NCI-H1417 (cell line): ENCODE measurements at places on chromosomes 3 and 15.
A peak's percentile ranks its signal among the peaks of the same experiment; 100 is the strongest.

DNA sequence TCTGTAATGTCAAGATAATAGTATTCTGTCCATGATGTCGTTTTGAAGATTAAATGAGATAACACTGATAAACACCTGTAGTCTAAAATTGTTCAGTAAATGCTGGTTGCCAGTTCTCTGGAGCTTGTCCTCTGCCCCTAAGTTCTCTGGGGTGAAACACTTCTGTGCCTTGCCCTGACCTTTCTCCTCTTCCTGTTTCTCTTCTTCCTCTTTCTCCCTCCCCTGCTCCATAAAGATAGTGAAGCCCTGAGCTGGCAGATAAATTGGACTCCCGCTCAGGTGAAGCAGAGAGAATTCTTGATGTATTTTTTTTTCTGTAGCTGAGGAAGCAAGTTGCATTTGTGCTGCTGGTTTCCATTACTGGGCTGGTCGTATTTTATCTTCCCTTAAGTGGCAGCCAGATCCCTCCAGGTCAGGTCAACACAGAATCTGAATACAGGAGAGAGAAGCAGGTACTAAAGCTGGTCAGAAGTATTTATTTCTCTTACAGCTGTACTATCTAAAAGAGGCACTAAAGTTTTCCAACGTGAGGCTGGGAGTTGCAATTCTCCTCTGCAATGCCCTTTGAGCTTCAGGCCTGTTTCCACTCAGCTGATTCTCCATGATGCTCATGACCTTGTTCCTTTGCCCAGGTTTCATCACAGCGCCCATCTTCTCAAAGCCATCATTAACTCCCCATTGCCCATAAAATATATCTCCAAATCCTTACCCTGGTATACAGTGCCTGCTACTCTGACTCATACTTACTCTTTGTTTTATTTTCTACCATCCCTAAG is 319.3 kb upstream of the CFAP20DC start:
- DNase-seq, result no peak

DNA sequence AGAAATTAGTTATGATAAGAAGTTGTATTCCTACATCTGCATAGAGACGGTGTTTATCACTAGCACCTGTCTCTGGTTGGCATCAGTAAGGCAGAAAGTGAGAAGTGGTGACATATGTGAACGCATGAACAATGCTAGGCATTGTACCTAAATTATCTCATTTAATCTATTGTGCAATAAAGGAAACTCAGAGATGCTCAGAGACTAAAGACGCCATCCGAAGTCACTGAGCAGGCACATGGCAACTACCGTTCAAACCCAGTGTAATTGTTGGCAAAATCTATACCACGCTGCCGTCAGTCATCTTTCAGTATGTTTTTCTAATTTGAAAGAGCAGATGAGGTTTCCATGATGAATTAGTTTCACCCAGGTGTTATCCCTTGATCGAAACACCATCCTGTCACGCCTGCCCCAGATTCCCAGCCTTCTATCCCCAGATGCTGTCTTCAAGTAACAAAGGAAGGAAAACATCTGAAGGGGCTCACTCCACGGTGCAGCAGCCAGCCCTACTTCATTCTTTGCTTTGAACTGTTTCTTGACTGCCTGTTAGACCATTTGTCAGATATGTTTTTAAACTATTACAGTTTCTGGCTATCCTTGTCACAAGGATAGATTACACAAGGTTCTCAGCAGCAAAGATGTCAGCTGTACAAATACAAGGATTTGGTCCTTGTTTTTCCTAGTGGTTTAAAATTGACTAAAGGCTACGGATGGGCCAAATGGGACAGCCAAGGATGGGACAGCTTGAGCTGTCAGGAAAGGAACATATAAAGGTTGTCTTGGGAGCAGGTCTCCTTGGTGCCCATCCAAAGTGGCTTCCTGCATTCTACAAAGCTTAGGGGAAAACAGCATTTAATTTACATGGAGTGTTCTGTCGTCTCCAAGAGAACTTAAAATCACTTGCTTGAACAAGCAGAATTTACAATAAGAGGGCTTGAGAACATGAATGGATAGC is 99.1 kb downstream of the TMEM108 start:
- DNase-seq, result no peak

DNA sequence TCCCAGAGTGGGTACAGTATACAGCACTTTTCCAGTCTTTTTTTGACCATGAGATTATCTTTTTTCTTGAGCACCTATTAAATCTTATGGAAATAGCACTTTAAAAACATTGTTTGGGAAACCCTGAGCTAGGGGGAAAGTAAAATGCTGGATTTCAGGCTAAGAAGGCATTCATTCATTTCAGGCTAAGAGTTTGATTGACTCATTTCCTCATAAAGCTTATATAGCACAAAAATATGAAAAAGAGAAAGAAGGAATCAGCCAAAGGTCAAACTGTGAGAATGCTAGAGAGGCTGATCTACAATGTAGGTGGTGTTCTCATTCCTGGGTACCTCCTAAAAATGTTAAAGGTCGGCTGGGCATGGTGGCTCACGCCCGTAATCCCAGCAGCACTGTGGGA is 10.5 kb downstream of the TTC23 start:
- DNase-seq, result no peak

- DNase-seq, result no peak
These were observed 41.0 kb upstream of the SETD2 start for GRCh38 chr3:47204875-47205274.

DNA sequence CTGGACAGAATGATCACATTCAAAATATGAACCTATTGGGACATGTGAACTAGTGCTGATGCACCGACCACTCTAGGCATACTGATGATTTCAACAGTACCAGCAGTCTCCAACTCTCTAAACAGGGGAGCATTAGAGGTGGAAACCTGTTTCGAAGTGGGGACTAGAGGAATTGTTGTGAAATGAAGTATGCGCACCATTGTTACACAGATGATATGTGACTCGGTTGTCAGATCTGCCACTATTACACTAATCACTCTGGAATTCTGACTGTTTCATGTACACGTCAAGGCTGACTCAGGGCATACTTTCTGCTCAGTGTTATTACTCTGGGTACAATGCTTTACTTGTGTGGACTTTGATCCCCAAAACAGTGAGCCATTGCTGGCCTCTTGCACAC is 198.2 kb upstream of the UBE2E2 start:
- no peak for DNase-seq

GRCh38 chr3:53694666-53695323 is 151.4 kb downstream of the CHDH start:
- no peak for DNase-seq

GRCh38 chr3:55771503-55771902 is 284.4 kb upstream of the WNT5A start:
- peak; percentile 80 for DNase-seq
